ENCODE measurements at places on chromosomes 5 and 9.

DNA sequence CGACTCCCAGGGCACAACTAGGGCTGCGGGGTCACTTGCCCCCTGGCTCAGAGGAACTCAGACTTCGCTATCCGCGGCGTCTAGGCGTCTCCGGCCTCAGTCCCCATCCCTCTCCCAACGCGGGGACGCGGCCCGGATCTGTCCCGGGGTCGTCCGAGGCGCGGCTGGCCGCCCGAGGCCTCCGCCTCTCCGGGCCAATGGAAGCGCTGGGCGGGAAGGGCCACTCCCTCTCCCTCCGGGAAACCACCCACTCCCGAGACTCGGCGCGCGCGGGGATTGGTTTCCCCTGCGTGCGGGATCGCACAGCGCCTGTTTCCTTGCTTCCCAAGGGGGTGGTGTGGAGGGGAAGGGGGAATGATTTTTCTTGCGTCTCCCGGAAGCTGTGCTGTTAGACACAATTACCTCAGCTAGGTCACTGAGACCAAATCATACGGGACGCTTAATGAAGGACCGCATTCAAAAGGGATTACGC is 38.3 kb downstream of the NR2F1 start:
- peak; percentile 82 for DNase-seq

DNA sequence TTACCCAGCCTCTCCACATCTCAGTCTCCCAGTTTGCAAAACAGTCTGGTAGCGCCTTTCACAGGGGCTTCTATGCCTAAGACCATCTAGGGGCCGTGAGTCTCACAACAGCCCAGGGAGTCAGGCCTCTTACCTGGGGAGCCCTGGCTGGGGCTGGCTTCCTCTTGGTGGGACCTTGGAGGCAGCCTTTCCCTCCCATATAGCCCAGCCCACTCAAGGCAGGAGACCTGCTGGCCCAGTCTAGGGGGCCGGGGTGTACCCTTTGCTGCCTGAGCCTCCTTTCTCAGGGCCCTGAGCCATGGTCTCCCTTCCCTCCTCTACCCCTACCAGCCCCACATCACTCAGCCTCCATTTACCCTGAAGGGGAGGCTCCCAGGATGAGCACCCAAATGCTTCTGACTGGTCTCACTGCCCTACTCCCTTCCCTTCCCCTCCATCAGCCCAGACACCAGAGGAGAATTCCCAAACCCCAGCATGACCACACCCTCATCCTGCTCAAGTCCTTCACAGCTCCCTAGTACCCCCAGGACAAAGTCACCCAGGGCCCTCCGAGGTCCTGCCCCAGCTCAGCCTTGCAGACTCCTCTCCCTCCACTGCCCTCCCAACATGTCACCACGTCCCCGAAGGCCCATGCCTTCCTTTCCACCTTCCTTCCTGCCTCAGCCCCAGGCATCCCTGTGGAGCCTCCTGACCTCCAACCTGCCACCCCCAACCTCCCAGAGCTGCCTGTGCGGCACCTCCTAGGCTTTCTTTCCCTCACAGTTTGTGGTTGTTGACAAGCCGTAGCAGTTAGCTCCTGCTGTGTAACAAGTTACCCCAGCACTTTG is 55.3 kb downstream of the BARX1 start:
- no peak for DNase-seq

DNA sequence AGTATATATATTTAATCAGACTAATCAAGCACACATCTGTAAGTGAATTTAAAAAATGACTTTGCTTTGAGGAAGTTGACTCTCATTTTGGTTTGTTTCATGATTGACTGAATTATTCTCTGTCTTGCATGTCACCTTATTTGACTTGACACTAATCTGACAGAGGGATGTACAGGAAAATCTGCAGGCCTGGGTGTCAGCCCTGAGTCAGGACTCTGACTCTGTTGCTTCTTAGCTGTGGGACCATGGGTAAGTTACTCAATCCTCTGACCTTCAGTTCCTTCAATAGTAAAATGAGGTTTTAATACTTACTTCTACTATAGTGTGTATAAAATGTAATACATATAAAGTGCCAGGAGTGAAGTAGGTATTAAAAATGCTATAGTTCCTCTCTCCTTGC is 415.9 kb downstream of the ARHGEF28 start:
- DNase-seq, result no peak

GRCh38 chr9:96122751-96123150 is 179.2 kb downstream of the HSD17B3 start:
- DNase-seq, result no peak

DNA sequence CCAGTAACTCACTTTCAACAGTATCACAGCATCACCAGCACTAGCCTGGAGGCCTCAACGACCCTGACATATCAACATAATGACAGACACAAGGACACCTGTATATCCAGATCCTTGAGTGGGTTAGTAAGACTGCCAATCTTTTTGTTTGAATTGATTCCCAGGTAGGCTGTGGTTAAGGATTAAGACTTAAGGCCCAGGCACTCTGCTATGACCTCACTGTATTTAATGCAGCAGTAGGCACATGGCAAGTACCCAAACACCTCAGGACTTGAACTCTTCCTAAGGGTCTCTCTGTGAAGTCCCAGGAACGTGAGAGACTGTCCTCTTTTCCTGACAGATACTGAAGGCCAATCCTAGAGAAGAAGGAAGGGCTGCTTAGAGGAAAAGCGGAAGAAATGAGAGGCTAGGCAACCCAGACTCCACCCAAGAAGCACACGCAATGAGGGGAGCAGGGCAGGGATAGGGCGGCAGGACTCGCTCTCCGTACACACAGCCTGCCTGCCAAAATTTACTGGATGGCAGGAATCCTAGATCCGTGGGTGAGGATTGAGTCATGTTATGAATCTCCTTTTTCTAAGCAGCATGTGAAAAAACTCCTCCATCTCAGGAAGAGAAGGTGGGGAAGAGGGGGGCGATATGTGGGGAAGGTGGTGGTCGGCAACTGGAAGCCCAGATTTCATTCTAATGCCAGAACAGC is 93.4 kb downstream of the SIL1 start:
- DNase-seq, result no peak

DNA sequence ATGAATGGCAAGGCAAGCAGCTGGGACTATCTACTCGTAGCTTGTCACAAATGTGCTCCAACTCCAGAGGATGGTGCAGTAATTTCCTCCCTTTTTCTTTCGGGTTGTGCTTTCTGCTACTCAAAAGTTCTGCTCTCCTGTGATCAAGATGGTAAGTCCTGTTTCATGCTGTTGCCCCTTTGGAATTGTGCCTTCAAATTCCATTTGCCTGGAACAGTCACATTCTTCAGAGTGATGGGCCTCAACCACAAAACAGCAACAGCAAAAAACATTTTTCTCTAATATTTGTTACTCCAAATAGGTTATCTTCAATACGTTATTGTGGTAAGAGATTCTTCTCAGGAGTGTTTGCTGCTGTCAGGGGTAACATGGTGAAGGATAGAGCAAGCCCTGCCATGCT is 209.3 kb downstream of the PALM2AKAP2 start:
- DNase-seq, result no peak

DNA sequence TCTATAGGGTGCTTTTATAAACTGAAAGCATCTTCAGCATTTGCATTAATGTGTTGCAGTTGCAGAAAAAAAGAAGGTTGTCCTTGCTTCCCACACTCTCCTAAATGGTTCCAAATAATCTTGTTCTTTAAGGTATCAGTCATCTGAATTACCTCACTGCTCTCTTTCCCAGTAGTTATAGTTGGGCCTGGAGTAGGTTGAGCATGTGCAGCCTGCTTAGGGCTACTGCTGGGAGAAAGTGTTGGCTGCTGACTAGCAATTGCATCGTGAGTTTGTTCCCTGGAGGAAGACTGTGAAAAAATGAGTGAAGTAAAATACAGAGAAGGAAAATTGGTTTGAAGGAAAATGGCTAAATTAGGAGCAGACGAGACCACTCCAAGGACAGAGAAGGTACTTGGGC is 74.5 kb downstream of the PRR16 start:
- no peak for DNase-seq

- no peak for DNase-seq
Observed at GRCh38 chr9:115423646-115424045, 305.7 kb upstream of the TNC start.

GRCh38 chr5:167452136-167452535 is 839.3 kb upstream of the WWC1 start:
- no peak for DNase-seq

DNA sequence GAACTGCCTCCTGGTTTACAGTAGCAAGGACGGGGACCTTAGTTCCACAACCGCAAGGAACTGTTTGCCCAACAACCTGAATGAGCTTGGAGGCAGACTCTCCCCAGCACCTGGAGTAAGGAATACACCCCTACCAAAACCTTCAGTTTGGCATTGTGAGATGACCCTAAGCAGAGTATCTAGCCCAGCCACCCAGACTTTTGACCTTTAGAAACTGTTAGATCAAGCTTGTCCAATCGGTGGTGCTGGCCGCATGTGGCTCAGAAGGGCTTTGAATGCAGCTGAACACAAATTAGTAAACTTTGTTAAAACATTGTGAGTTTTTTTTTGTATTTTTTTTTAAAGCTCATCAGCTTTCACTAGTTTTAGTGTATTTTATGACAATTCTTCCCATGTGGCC is 86.9 kb upstream of the C9orf72 start:
- DNase-seq, result no peak

- no peak for DNase-seq
Observed at GRCh38 chr9:6307551-6308096, 20.6 kb upstream of the TPD52L3 start.

DNA sequence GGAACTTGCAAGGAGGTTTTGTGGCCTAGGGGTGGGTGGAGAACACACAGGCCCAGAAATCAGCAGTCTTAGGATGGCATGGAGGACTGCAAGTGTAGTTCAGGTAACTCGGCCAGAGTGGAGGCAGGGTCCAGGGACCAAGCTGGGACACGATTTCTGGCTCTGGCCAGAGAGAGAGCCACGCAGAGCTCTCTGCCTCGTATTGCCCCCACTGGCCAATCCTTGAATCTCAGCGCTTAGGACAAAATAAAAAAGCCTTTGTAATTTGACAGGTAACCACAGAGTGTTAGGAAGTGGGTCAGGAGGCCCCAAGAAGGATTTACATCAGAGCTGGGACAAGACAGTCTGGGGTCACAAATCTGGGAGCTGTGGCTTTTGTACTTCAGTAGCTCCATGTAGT is 11.7 kb downstream of the MAP3K1 start:
- DNase-seq, result peak; percentile 69

All from Calu3 (cell line).